Lower lobe of right lung (tissue), 2 donors: ENCODE measurements at places on chromosomes 12 and 14.

GRCh38 chr14:69317102-69317755, 57.3 kb downstream of the GALNT16 start:
- DNase-seq = peak; percentile 58

- DNase-seq = no peak
These were observed 93.1 kb downstream of the PPM1H start for GRCh38 chr12:62841846-62842245.

DNA sequence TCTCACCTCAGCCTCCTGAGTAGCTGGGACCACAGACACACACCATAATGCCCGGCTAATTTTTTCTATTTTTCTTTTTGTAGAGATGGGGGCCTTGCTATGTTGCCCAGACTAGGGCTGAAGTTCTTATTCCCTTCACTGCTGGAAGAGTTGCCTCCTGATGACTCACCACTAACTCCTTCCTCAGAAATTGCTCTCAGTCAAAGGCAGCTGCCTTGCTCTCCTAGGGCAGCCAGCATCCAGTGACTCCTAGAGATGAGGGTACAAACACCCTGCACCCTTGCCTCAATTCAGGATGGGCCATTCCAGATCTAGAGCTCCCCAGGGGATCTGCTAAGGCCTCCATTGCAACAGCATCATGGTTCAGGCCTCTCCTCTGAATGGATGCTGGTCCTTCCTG, 54.0 kb upstream of the RASSF8 start:
- no peak for DNase-seq

DNA sequence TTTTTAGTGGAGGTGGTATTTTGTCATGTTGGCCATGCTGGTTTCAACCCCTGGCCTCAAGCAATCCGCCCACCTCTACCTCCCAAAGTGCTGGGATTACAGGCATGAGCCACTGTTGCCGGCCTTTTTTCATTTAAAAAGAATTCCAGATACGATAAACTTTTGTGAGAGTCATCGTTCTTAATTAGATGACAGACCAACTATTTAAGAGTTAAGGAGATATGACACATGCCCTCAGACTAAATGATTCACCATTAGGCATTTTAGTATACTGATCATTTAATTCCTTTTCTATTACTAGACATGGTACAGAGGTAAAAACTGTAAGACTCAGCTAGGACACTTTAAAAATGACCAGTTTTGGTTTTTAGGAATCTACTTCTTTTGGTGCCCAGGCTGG, 2.4 kb downstream of the ANKRD13A start:
- DNase-seq = no peak

- no peak for DNase-seq
These were observed 2.0 kb downstream of the SCYL2 start for GRCh38 chr12:100268835-100269564.
